Tibial nerve (tissue), 4 donors: ENCODE measurements at places on chromosomes 13 and 19.

DNA sequence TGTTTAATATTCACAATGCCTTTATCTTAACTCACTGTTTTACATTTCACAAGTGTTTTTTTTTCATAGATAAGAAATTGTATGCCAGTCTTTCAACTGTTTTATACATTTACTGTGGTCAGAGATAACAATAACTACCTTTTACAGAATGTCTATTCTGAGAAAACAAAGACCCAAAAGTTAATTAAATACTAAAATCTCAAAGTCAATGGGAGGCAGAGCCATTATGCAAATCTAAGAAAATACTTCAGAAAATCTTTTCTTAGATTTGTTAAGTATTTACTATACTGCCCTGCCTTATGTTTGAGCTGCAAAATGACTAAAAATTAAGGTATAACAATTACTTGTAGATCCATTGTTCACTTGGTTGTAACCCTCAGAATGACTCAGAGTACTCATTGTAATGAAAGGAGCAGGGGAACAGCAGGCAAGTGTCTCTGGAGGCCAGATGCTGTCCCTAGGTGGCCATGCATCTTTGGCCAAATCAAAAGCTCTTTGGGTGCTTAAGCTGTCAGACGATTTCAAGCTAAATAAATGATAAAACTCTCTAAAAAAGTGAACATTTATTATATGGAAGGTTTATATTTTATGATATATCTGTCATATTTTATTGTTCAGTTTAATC, 770.1 kb upstream of the PCDH20 start:
- no peak for DNase-seq

- DNase-seq: no peak
Measured at GRCh38 chr19:19405971-19406877, 749 bp downstream of the GATAD2A start.

DNA sequence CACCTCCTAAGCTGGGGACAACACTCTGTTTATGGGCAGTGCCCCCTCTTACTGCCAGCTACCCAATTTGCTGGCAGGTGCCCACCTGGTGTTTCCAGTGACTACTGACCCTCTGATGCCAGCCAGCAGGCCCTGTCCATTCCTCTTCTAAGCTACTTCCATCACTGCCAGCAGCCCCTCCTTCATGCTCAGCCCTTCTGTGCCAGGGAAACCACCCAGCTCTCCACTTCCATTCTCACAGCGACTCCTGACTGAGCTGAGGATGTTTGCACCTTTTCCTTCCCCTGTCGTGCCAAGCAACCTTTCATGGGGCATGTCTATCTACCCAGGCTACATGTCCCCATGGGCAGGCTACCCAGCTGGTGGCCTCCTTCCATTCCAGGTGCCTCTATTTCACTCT, 24.0 kb upstream of the ZNF492 start:
- DNase-seq: no peak

GRCh38 chr19:33159893-33160292, 28.0 kb downstream of the WDR88 start:
- no peak for DNase-seq

- no peak for DNase-seq
Measured at GRCh38 chr13:51624695-51625345, 40.6 kb downstream of the WDFY2 start.

GRCh38 chr13:93080587-93080986, 146.0 kb upstream of the GPC6 start:
- DNase-seq: no peak

DNA sequence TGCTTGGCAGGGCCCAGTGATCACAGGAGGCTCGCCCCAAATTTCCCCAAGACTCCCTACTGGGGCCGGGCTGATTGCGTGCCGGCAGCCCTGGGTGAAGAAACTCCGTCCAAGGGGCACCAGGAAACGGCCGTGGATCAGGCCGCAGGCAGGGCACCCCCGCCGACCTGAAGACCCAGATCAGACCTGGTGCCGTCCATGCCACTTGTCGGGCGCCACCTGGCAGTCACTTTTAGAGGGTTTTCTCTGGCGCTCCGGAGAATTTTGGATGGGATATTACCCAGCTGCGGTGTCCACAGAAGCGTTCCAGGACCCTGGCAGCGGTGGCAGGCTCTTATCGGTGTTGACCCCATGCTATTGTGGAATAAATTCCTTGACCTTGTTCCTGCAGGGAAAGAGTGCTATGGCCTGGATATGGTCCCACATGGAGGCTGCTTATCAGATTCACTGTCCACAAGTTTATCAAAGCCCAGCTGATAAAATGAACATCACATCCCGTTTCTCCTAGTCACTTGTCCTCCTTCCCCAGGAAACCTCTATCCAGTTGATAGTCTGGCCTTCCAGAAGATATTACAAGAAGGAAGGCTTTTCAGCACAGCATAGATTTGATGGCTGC, 38.2 kb downstream of the IGFL2 start:
- DNase-seq: no peak

DNA sequence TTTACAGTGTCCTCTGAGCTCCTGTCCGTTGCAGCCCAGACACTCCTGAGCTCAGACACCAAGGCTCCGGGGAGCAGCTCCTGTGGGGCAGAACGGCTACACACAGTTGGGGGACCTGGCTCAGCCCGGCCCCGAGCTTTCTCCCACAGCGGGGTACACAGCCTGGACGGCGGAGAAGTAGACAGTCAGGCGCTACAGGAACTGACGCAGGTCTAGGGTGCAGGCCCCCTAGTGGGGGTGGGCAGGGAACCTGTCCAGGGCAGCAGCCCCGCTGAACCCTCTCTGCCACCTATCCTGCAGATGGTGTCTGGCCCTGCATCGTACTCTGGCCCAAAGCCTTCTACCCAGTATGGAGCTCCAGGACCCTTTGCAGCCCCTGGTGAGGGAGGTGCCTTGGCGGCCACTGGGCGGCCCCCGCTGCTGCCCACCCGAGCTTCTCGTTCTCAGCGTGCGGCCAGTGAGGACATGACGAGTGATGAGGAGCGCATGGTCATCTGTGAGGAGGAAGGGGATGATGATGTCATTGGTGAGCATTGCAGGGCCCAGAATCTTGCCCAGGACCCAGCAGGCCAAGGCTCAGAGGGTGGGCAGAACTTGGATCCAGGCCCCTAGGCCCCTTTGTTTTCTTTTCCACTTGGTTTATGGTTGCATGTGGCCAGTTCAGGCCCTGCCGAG, 12.9 kb upstream of the PRR19 start:
- DNase-seq: no peak

DNA sequence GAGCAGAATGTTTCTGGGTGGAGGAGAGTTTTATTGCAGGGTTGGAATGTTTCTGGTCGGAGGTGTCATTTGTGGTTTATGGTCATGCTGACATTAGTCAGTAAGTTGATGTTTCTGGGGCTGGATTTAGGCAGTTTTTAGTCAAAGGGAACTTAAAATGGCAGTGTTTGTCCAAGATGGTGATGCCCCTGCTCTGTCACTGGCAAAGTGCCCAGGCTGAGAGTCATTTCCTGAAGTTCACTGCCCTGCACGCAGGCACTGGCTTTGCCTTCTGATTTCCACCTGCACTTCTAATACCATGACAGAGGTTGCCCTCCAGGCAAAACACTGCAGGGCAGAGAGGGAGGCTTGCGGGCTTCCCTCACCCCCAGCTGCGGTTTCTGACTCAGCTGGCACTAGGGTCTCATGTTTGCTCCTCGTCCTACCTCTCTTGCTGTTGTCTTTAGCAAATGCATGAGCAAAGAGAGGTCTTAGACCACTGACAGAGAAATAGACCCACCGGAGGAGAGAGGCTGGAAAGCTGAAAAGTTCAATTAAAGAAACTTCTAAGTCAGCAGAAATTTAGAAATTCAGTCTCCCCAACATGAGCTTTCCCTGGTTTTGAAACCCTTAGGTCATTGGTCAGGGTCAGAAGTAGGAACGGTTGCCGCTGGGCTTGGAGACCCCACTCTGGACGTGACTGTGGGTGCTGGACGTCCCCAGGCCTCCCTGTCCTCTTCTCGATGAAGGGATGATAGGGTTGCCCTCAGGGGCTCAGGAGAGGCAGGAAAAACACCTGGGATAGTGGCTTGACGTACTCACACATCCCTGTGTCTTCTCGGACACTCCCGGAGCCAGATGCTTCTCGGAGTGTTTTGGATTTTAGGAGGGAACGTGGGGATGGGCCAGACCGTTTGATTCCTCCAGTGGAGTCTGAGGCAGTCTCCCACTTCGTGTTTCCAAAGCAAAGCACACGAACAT, 26.3 kb downstream of the TMEM255B start:
- no peak for DNase-seq

- DNase-seq: peak; percentile 36
Measured at GRCh38 chr13:29923554-29924481, 73.4 kb upstream of the UBL3 start.

DNA sequence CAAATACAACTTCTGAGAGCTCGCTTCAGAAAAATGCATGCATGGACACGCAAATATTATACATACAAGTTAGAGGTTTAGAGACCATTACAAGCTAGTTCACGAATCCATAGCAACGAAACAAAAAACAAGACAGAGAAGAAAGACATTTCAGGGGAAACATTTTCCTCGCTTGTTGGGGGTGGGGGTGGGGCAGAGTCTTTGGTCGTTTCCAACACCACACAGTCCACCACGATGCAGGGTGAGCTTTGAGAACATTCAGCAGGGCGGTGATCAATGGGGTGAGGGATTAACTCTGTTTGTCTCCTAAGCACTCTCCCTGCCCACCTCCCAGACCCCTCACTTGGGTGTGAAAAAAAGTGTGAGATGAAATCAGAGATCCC, 651 bp downstream of the OXGR1 start:
- DNase-seq: no peak

DNA sequence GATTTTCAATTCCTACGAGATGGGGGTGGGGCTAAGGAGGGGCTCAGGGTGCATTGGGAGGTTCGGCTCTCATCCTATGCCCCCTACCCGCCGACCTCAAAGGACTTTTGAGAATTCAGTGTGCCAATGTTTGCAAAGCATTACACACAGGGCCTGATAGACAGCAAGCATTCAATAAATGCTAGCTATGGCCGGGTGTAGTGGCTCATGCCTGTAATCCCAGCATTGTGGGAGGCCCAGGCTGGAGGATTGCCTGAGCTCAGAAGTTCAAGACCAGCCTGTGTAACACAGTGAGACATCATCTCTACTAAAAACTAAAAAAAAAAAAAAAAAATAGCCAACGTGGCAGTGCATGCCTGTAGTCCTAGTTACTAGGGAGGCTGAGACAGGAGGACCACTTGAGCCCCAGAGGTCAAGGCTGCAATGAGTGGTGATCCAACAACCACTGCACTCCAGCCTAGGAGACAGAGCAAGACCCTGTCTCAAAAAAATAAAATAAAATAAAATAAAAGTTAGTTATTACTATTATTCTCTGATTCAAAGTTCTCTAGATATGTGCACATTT, 1.9 kb upstream of the CBLC start:
- no peak for DNase-seq

GRCh38 chr19:52991484-52991883, 22.2 kb upstream of the ERVV-1 start:
- no peak for DNase-seq

DNA sequence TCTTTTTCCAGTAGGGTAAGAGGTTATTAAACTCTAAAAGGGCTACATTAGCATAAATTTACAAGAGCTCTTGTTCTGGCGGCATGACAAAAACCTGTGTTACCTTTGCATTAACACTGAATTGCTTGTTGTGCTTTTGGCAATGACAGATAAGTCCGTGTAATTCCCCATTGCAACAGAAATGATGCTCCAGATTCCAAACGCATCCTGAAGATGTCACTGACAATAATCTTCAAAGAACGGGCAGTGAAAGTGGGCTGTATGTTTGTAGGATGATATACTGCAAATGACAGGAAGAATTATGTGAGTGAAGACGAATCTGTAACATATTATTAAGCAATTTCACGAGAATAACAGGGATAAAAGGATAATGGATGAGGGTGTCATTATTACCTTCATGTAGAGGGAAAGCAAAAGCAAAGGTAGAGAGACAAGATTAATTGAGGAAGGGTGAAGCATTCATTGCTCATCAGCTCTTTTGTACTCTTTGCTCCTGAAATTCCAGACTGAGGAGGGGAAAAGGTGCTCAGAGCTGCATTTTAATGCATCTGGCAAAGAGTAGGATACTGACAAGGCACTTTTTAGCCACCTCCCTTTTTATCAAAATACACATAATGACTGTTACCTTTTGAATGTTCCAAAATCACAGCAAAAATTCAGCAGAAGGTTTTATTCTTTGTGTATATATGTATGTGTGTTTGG, 38.5 kb upstream of the MAB21L1 start:
- no peak for DNase-seq

GRCh38 chr19:40800997-40801377, 2.0 kb downstream of the EGLN2 start:
- DNase-seq: no peak

GRCh38 chr13:105940882-105941281, 594.6 kb downstream of the EFNB2 start:
- no peak for DNase-seq

DNA sequence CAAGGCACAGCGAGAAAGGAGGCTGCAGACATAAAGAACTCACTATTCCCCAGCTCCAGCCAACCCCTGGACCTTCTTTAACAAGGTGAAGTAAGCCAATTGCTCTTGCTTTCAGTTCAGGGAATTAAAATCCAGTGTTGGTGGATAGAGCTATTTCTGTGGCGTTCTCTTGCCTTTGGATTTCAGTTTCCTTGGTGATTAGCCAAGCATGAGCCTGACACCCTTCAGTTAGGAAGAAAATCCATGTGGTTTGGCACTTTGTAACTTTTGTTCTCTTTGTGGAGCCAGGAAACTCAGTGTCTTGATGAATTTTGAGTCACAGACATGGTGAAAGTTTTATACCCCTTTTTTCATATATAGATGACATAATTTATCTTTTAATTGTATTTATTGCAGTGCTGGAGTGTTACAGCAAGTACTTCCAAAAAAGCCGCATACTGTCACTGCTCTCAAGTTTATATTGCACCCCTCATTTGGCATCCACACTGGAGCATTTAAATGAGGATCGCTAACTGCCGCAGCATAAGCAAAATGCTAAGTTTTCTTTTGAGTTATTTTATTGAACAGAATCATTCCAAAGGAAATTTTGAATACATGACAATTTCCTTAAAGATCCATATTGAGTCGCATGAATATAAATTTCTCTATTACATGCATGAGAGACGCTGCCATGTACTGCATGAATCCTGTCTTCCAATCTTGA, 406.8 kb downstream of the MYO16 start:
- DNase-seq: peak; percentile 5

DNA sequence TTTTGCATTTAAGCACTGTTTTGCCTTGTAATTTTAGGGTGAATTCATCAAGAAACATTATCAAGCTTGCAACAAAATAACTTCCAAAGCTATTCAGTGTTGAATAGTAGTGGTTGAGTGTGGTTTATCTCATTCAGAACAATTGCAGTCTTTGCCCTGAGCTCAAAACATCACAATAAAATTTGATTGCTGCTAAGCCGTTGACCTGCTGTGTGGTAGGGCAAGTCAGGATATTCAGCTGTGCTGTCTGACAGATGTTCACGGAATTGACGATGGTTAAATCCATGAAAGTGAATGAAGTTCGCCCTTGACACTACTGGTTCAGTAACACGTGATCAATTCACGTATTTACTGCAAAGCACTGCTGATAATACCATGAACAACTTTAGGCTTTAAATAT, 66.9 kb downstream of the GJA3 start:
- no peak for DNase-seq

GRCh38 chr13:37319031-37319443, 213.6 kb upstream of the CSNK1A1L start:
- DNase-seq: no peak

- no peak for DNase-seq
Measured at GRCh38 chr19:46932346-46932745, 71.5 kb downstream of the ARHGAP35 start.

GRCh38 chr13:77563111-77563510, 27.6 kb downstream of the SCEL start:
- DNase-seq: no peak
